ENCODE measurements at places on chromosomes 1 and 21. TPM values are rescaled to one million over a fixed set of nuclear protein-coding genes. Genes with fewer than 3 reads are reported as not detected.

RGS16 gene
- 12.0 TPM for total RNA-seq

PLEKHG5 gene
- total RNA-seq = 4.0 TPM

DESI2 gene
- total RNA-seq = 14.5 TPM

TRNP1 gene
- not detected for total RNA-seq

HLX gene
- total RNA-seq = not detected

B4GALT2 gene
- 0.71 TPM for total RNA-seq

GBP6 gene
- 0.22 TPM for total RNA-seq
